ENCODE measurements at places on chromosomes 16 and 17.

DNA sequence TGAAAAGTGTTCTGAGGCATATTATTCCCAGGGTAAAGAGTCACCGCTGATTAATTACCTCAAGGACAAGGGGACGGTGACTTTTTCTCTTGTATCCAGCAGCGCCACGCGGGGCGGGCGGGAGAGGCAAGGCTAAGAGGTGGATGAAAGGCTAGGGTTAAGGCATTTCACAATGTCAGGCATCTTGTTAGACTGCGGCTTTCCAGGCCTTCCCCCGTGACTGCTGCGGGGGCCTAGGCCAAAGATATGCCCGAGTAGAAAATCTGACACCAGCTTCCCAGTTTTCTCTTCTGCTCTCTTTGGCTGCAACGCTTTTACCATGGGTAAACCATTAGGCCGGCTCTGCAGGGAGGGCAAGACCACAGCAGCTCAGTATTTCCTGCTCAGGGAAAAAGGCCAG is 698.2 kb downstream of the MAF start:
- no peak for DNase-seq

DNA sequence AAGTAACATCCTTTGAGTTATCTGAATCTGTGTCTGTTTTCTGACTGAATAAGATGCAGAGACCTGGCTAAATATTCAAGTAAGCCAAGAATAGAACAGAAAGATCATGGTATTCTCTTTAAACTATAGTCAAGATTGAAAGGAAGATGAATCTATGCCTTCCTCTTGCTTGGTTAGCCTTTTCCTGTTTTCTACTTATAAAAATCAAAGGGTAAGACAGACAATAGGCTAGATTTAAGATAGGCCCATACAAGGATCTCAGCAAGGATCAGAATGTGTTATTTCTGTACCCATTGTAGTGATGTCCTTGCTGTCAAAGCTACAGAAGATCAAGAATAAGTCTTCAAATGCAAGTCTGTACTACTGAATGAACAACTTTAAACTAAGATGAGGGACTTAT is 7.0 kb upstream of the CDR2 start:
- DNase-seq = no peak

GRCh38 chr17:63785556-63785955 is 11.6 kb downstream of the DDX42 start:
- DNase-seq = no peak

GRCh38 chr16:75627851-75628250 is 4.8 kb upstream of the ADAT1 start:
- no peak for DNase-seq

- no peak for DNase-seq
These were observed 26.7 kb upstream of the MED13 start for GRCh38 chr17:62091804-62092203.

Measured in tibial nerve (tissue), 4 donors.